ENCODE measurements at places on chromosomes 3 and 15.

DNA sequence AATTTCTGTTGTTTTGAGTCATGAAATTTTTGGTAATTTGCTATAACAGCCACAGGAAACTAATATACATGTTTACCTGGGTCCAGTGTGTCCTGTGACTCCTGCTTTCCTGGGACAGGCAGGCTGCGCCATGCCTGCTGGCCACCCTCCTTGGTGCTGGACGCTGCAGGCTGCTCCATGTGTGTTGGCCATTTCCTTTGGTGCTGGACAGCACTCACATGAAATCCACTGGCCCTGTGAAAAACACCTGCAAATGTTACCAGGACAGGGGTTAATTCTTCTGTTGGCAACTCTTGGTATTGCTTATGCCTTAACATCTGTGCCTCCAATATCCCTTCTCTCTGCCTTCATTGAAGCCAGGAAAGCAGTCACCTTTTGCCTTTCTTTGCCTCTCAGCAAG lies 86.9 kb upstream of the ATP10A start:
- DNase-seq, result no peak

- no peak for DNase-seq
Observed at GRCh38 chr15:90145259-90145658, 43.0 kb upstream of the IDH2 start.

- DNase-seq, result no peak
Observed at GRCh38 chr3:33663042-33663441, 55.0 kb downstream of the CLASP2 start.

DNA sequence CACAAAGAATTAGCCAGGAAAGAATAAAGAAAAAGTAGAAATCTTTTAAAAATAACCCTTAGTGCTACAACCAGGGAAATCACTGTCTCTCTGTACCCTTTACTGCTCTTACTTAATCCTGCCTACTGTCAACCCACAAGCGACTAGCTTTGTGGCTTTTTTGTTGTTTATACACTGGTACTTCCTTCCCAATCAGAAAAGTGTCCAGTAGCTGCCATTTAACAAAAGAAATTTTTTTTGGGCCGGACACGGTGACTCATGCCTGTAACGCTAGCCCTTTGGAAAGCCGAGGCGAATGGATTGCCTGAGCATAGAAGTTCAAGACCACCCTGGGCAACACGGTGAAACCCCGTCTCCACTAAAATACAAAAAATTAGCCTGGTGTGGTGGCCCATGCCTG lies 13.8 kb upstream of the FAM219B start:
- DNase-seq, result peak; percentile 76

Measured in M059J (cell line).